ENCODE measurements at places on chromosomes 2 and 18. TPM values are rescaled to one million over a fixed set of nuclear protein-coding genes. Genes with fewer than 3 reads are reported as not detected.
A peak's percentile ranks its signal among the peaks of the same experiment; 100 is the strongest.

Gene NEU4
- 0.84 TPM for total RNA-seq

GRCh38 chr2:43085929-43086328, 140.5 kb downstream of the ZFP36L2 start:
- no peaks in the 10 kb centered on the region for H3K36me3 ChIP-seq
- peak overlapping the region; percentile 76 for H3K27ac ChIP-seq
- DNase-seq, result peak; percentile 41
- no peaks in the 10 kb centered on the region for H3K27me3 ChIP-seq

- H3K36me3 ChIP-seq, result no peaks in the 10 kb centered on the region
- H3K27me3 ChIP-seq, result peaks cover 3% of the 10 kb centered on the region
- peaks cover 3% of the 10 kb centered on the region for H3K4me1 ChIP-seq
These were observed 128.3 kb downstream of the DNER start for GRCh38 chr2:229586012-229586411.

GRCh38 chr2:159982270-159982669, 80.1 kb downstream of the PLA2R1 start:
- no peak overlapping the region for H3K4me3 ChIP-seq
- H3K27ac ChIP-seq, result no peak overlapping the region
- H3K4me1 ChIP-seq, result peaks cover 3% of the 10 kb centered on the region

Gene DCC
- not detected for total RNA-seq

DNA sequence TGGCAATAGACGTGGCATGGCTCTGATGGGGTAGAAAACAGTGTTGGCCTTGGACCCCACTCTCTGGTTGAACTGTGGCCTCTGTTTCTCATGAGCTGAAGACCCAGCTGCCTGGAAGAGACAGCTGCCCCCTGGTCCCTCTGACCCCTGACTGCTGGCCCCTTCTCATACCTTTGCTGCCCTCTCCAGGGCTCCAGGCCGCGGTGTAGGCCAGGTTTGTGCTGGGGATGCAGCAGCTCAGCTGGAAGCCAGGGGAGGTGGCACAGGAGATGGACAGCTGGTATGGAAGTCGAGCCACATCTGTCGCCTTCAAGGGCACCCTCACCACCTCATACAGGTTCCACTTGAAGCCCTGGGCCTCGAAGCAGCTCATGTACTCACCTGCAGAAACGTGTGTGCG, 31.7 kb upstream of the SELENOI start:
- no peak overlapping the region for H3K4me3 ChIP-seq
- no peaks in the 10 kb centered on the region for H3K27me3 ChIP-seq
- H3K27ac ChIP-seq, result no peak overlapping the region
- no peak for DNase-seq
- H3K4me1 ChIP-seq, result no peaks in the 10 kb centered on the region

DNA sequence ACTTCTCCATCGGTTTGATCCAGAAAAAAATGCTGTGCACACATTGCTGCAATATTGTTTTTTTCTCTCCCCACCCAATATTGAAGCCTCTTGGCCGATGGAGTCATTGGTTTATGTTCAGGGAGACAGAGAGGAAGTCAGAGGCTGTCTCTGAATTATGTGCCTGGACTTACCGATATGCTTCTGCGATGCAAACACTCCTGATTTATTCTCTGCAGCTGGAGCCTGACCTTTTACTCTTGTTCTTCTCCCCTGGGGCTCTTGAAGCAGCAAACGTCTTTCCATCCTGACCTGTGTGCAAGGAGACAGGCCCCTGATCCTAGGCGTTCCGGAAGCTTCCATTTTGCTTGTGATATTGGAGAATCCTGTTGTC, 99.6 kb downstream of the PTGR3 start:
- H3K36me3 ChIP-seq, result no peaks in the 10 kb centered on the region
- no peaks in the 10 kb centered on the region for H3K27me3 ChIP-seq
- H3K4me3 ChIP-seq, result no peak overlapping the region
- H3K27ac ChIP-seq, result no peak overlapping the region
- no peaks in the 10 kb centered on the region for H3K4me1 ChIP-seq

DNA sequence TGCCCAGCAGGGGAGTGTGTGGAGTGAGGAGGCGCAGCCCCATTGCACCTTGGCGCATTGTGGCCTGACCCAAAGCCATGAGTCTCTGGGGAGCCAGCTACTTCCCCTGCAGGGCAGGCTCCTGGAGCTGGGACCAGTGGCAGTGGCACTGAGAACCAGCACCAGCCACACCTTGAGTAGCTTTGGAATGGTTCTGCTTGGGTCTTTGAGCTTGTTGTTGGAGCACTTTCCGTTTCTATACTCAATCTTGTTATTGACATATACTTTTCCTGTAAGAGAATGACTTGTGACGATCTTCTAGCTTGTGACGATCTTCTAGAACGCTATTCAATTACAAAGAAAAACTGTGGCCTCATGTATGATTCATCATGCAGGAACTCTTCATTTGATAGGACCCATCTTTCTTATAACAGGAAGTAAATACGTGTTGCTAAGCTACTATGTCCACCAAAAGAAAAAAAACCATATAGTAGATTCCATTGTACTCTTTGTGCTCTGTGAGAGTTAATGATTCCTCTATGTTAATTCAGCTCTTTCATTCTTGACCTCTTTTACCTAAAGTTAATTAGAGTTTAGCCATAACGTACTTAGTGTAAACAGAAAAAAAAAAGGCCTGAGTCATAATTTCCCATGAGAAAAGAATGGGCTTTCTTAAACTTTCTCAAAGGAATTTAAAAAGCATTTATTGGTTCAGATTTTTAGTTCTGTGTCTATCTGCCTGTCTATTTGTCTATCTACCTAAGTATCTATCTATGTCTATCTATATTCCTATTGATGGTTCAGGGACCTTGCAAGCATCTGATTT, 113.1 kb downstream of the GATA6 start:
- H3K27ac ChIP-seq, result no peak overlapping the region
- DNase-seq, result no peak
- no peak overlapping the region for H3K4me3 ChIP-seq

DNA sequence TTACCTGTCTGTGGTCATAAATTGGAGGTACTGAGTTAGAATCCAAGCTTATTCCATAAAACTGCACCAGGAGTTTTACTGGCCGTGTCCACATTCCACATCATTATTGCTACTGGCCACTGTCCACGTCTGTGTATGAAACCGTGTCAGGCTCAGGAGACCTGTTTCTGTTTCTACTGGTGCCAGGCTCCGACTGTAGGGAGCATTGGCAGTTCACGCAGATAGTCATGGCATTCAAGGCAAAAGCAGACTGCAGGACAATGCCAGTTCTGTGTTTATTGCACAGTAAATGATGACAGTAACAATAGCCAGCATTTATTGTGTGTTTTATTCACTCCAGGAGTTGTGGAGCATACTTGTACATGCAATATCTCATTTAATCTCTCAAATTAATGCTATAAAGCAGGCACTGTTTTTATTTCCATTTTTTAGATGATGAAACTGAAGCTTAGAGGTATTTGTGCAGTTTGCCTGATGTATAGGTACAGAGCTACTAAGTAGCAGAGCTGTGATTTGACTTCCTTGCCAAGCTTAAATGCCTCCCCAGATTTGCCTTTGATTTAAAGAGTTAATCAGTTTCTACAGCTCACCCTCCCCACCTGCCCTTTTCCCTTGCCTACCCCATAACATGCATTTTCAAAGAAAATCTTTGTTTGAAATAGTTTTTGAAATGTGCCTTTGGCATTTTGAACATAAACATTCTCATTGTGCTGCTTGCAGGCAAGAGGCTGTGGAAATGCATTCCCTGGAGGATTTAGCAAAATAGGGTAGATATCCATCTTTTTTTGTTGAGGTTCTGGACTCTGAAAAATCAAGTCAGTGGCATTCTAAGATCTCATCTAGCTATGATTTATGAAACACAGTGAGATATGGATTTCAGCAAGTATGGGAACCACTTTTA, 55.5 kb downstream of the MAP4K4 start:
- H3K4me1 ChIP-seq, result peaks cover 20% of the 10 kb centered on the region
- DNase-seq, result no peak
- H3K36me3 ChIP-seq, result no peaks in the 10 kb centered on the region
- no peak overlapping the region for H3K4me3 ChIP-seq
- H3K27ac ChIP-seq, result no peak overlapping the region

DNA sequence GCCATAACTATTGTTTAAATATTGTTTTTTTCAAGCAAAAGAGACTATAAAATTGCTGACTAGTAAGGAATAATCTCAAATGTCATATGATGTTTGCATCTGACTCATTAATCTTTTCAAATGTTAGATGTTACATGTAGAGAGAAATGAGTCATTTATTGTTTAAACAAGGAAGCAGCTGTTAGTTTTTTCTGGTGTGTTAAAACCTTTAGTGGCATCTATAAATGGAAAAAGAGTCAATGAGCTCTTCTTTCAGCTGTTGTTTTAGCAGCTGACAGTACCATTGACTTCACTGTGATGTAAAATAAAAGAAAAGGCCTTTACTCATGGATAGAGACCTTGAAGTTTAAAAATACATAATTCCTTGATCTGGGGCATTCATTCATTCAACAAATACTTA, 1.8 kb upstream of the KLHL41 start:
- no peak overlapping the region for H3K27ac ChIP-seq
- H3K36me3 ChIP-seq, result no peaks in the 10 kb centered on the region
- no peaks in the 10 kb centered on the region for H3K27me3 ChIP-seq
- H3K4me3 ChIP-seq, result no peak overlapping the region
- peaks cover 3% of the 10 kb centered on the region for H3K4me1 ChIP-seq

DNA sequence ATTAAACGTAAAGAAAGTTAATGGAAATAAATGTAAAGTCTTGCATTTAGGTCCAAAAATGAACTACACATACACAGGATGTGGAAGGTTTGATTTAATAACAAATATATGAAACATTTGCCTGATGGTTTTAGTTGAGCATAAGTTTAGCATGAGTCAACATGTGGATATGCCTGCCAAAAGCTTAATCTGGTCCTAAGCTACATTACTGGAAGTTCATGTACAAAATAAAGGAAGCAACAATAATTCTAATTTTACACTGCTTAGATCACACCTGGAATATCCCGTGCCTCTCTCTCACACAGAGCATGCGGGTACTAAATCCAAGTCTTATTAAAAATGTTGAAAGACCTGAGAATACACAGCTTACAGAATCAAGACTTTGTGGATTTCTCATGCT, 276.5 kb upstream of the NRP2 start:
- H3K4me1 ChIP-seq, result peaks cover 2% of the 10 kb centered on the region
- no peaks in the 10 kb centered on the region for H3K36me3 ChIP-seq
- no peak overlapping the region for H3K4me3 ChIP-seq
- H3K27ac ChIP-seq, result no peak overlapping the region
- DNase-seq, result no peak

Gene SERPINB4
- total RNA-seq, result not detected

DNA sequence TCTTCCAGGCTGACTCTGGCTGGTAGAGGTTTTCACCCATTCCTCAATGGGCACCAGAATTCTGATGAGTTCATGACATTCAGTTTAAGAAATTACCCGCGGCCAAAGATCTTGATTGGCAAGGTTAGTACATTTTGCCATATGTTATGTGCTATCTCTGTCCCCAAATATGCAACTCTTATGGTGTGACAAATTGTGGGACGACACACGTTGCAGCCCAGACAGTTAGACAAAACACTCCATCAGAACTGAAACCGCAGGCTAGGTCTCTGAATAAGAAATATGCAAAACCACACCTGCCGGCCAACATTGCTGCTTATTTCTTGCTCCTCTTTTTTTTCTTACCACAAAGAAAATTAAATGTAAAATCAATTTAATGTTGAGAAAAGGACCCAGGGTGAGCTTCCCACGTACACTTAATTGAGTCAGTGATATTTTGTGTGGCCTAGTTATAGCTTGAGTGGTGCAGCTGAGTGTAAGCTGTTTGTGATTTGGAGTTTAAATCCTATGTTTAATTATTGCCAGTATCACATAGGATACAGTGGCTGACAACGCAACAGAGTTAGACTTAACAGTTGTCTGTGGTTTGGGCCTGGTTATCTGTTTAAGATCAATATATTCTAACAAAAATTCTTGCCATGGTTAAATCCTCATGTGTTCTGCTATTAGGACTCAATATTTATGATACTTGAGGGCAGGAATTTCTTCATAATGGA, 35.7 kb upstream of the LTBP1 start:
- no peak for DNase-seq
- H3K4me3 ChIP-seq, result no peak overlapping the region
- no peaks in the 10 kb centered on the region for H3K36me3 ChIP-seq
- H3K27ac ChIP-seq, result no peak overlapping the region

Gene PDCD1
- total RNA-seq, result 0.57 TPM

DNA sequence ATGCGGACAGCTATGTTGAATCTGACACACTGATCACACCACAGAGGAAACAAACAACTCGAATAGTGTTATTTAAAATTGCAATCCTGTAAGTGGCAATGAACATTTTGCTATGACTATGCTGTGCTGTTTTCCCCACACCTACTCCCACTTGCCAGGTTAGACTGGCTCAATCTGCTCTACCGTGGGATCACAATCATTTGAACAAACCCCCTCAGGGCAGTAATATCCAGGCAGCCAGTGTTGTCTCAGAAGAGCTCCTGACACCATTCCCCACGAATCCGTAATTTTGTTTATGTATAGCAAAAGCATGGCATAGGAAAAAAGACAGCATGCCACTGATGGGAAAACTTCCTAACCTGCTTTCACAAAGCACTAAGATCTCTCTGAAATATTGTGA, 284.3 kb downstream of the ERBB4 start:
- no peaks in the 10 kb centered on the region for H3K36me3 ChIP-seq
- H3K27ac ChIP-seq, result no peak overlapping the region
- H3K4me3 ChIP-seq, result no peak overlapping the region
- no peaks in the 10 kb centered on the region for H3K27me3 ChIP-seq
- H3K4me1 ChIP-seq, result no peaks in the 10 kb centered on the region

Gene CNGA3
- 0.05 TPM for total RNA-seq

- no peak for DNase-seq
- no peaks in the 10 kb centered on the region for H3K27me3 ChIP-seq
- H3K4me1 ChIP-seq, result no peaks in the 10 kb centered on the region
- no peaks in the 10 kb centered on the region for H3K36me3 ChIP-seq
These were observed 300.5 kb downstream of the INSIG2 start for GRCh38 chr2:118388771-118389170.

Gene TMEM182
- 2.1 TPM for total RNA-seq

GRCh38 chr2:214515111-214515510, 104.3 kb downstream of the VWC2L start:
- no peaks in the 10 kb centered on the region for H3K36me3 ChIP-seq
- no peaks in the 10 kb centered on the region for H3K4me1 ChIP-seq
- no peak for DNase-seq

Gene FBXO11
- 75.9 TPM for total RNA-seq

Gene ASPRV1
- 3.9 TPM for total RNA-seq

- H3K27me3 ChIP-seq, result no peaks in the 10 kb centered on the region
- H3K27ac ChIP-seq, result no peak overlapping the region
- no peaks in the 10 kb centered on the region for H3K36me3 ChIP-seq
- H3K4me1 ChIP-seq, result no peaks in the 10 kb centered on the region
These were observed 156.7 kb upstream of the CDH19 start for GRCh38 chr18:66760559-66760958.

Gene NR4A2
- 259 TPM for total RNA-seq

DNA sequence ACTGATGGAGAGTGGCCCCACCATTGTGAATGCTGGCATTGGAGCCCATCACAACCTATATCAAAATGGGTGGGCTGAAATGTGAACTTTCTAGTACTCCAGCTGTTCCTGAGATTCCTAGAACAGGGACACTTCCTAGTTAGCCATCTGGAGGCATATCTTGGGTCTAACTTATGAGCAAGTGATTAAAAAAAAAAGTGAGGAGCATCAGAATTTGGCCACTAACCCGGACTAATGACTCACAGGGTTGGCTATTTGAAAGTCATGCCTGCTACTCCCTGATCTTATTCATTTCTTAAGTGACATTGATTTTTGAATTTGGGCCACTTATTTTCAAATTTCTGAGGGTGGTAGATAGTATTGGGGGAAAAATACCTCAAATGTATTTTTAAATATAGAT, 216.6 kb downstream of the HRH4 start:
- no peak overlapping the region for H3K27ac ChIP-seq
- no peaks in the 10 kb centered on the region for H3K27me3 ChIP-seq
- H3K36me3 ChIP-seq, result no peaks in the 10 kb centered on the region
- H3K4me1 ChIP-seq, result no peaks in the 10 kb centered on the region
- H3K4me3 ChIP-seq, result no peak overlapping the region

Gene UGT1A7
- not detected for total RNA-seq

Measured in ovary (tissue), 10 donors.